ENCODE measurements at places on chromosomes 1 and 21.

- no peak for DNase-seq
Measured at GRCh38 chr1:24914226-24915069, 15.6 kb downstream of the RUNX3 start.

GRCh38 chr1:244344001-244344400 lies 107.7 kb downstream of the ADSS2 start:
- no peak for DNase-seq

GRCh38 chr1:172163498-172164215 lies 256.8 kb upstream of the C1orf105 start:
- DNase-seq, result no peak

- no peak for DNase-seq
Measured at GRCh38 chr1:152442765-152443164, 28.7 kb upstream of the CRNN start.

DNA sequence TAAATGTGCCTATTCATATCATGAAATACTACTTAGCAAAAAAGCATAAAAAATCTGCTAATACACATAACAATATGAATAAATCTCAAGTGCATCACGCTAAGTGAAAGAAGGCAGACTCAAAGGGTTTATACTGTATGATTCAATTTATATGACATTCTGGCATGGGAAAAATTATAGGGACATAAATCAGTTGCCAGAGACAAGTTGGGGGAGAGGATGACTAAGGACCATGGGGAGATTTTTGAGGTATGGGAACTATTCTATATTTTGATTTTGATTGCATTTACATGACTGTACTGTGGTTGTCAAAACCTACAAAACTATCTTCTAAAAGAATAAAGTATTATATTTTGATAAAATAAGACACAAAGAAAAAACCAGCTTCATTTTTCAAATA lies 650.3 kb upstream of the NR5A2 start:
- no peak for DNase-seq

- DNase-seq, result no peak
Measured at GRCh38 chr1:21610989-21611785, 58.0 kb downstream of the RAP1GAP start.

All from SW480 (cell line).